ENCODE measurements at places on chromosomes 2 and 18.

DNA sequence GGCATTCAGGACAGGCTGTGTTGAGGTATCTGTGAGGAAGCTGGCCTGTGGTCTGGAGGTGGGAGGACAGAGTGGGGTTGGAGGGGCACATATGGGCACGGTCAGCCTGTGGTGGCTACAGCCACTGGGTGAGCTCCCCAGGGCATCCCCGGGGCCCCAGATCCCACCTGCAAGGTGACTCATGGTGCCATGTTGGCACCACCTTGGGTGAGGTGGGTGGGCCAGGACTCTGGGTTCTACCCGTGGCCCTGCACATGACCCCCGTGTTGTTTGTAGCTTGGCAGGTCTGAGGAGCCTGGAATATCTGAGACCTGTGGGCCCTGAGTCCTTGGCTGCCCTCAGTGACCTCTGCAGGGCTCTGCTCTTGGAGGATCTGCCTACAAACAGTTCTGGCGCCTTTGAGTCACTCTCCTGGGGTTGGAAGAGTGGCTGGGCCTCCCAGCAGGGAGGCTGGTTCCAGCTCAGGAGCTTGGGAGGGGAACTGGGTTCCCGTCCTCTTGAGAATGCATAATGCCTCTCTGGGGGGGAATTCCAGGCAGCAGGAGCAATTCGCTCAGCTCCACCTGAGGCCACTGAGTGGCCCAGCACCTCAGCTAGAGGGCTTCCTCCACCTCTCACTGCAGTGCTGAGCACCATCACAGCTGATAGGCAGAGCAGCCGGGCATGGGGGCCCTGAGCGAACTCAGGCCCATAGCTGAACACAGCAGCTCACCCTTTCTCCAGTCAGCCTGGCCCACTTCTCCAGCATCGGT is 105.1 kb downstream of the DYSF start:
- DNase-seq, result no peak

GRCh38 chr2:207624185-207625013 is 795 bp downstream of the METTL21A start:
- DNase-seq, result peak; percentile 73

DNA sequence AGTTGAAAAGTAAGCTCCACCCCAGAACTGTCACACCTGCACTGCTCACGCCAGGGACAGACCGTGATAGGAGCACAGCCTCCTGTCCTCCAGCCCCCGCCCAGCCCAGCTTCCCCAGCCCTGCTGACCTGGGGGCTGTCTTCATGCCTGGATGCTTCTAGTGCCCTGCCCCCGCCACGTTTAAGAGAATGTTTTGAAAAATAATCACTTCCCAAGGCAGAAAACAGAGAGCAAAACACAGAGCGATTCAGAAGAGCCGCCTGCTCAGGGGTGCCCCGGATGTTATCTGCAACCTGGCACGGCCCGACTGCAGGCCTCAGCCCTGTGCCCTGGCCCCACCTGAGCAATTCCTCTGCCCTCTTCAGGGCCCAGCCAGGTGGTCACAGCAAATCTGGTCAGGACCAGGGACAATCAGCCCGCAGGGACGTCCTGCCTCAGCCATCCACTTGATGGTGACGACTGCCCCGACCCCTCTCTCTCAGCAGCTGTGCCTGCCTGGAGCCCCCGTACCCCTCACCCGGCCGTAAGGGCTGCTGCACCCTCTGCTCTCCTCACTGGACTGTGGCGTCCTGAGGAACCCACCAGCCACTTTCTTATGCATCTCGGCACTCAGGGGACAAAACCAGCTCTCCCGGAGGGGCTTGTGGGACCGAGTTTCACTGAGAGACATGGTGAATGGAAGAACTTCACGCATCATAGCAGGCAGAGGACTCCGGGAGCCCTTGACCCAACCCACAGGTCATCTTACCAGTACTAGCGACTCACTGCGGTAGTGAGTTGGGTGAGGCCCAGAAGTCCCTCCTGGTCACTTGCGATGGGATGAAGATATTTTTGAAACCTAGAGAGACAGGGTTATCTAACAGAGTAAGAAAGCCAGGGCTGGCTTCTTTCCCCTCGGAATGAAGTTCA is 30.2 kb downstream of the ADI1 start:
- no peak for DNase-seq

- DNase-seq, result no peak
Measured at GRCh38 chr2:45026924-45027450, 17.7 kb upstream of the SIX2 start.

- DNase-seq, result no peak
Measured at GRCh38 chr2:115294999-115295398, 852.6 kb downstream of the DPP10 start.

- no peak for DNase-seq
Measured at GRCh38 chr2:181546086-181546485, 88.9 kb downstream of the ITGA4 start.

GRCh38 chr2:73981081-73982001 is 3.4 kb upstream of the TET3 start:
- DNase-seq, result no peak

- DNase-seq, result no peak
Measured at GRCh38 chr2:171512014-171512413, 10.3 kb upstream of the CYBRD1 start.

DNA sequence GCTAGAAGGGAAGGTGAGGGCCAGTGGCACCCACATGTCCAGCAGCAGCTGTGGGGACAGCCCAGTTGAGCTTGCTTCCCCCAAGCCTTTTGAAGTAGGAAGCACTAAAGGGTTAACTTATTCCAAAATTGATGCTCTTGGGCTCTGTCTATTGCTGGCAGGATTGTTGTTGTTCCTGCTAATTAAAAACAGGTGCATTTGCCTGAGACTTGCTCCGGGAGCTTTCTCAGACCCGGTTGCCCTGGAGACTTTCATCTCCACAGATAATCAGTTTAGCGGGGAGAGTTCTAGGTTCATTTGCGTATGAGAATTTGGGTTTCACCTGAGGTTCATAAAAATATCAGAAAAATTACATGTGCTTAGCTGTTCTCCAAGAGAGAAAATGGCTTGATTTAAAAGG is 277.3 kb downstream of the LRATD1 start:
- DNase-seq, result no peak

- DNase-seq, result no peak
Measured at GRCh38 chr18:58866066-58866772, 1.5 kb downstream of the ZNF532 start.

DNA sequence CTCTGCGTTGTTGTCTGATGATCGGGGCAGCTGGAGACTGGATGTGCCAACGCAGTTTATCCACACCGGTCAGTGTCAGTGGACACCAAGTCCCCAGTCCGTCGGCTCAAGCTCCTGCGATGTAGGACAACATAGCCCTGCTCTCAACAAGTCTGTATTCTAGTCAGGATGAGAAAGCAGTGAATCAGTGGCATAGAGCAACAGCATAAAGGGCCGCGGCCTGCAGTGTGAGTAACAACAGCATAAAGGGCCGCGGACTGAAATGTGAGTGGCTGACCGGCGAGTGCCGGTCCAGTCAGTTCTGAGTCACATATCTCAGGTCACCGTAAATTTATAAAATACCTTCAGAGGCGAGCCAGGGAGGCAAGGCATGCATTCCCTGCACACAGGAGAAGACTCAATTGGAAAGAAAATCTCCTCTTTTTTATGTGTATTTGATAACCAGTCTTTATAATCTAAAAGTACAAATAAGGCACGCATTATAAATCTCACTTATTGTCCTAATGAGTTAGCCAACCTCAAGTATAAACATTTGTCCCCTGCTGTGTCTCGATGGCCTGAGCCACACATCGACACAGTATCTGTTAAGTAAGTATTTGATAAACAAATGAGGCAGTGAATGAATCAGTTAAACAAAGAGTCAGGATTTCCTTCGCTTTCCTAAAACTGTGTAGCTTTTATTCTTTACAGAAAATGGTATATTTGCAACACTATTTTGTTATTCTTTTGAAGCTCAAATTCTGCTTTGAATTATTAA is 33.8 kb upstream of the NFATC1 start:
- DNase-seq, result no peak

- no peak for DNase-seq
Measured at GRCh38 chr18:48051945-48052840, 121.7 kb upstream of the SMAD2 start.
